ENCODE measurements at places on chromosomes 4 and X.

- DNase-seq, result no peak
Observed at GRCh38 chr4:24753519-24753918, 41.9 kb upstream of the SOD3 start.

DNA sequence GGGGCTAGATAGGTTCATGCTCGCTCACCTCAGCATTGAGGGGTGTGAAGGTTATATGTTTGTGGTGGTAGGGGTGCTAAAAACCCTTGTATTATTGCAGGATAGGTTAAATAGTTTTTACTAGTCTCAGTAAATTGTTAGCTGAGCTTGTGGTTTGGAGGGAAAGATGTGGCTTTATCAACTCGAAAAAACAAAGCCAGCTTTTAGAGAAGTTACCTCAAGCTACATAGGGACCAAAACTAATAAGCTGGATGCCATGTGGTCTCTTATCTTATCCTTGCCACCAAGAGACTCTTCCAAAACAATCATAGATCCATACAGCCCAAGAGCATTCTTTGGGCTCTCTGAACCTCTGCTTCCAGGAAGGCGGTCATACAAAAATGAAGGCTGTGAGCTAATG lies 29.2 kb downstream of the MSN start:
- no peak for DNase-seq

DNA sequence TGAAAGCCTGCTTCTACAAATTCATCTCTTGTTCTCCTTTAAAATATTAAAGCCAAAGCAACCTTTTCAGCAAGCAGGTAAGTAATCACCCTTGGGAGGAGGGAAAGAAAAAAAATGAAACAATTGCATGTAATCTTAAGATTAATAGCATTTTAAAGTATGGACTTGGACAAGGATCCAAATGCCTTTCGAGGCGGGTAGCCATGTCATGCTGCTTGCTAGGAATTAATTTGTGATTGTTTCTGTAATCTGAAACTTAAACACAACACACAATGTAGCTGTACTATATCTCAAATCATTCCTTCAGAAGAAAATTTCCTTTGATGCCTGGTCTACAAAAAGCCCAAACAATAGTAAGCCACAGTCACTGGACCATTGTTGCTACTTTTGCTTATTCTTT lies 112.4 kb upstream of the CBR4 start:
- no peak for DNase-seq

- DNase-seq, result no peak
Observed at GRCh38 chr4:8293131-8293975, 23.8 kb downstream of the HTRA3 start.

DNA sequence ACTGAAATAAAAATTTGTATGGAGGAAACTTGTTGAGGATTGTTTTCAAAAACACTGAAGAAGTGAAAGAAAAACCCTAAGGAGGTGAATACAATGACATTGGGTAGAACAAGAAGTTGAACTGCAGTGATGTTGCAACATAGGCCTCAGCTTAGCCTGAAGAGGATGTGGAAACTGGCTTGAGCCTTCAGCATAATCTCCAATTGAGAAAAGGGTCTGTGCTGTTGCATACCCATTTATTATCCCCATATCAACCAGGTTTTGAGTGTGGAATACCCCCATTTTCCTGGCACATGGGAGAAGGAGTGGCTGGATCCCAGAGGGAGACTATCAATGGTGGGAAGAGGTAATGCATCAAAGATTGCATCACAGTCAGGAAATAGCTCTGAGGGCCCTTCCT lies 695.0 kb upstream of the HS3ST1 start:
- peak; percentile 22 for DNase-seq

- peak; percentile 56 for DNase-seq
Observed at GRCh38 chr4:23945451-23946017, 55.7 kb upstream of the PPARGC1A start.

All from CD4-positive, alpha-beta T cell treated with Interleukin-4 for 1 hour (primary cell).